Erythroblast (primary cell): ENCODE measurements at places on chromosomes 11 and 22.

- DNase-seq, result no peak
Observed at GRCh38 chr11:31480930-31481329, 28.5 kb downstream of the IMMP1L start.

- DNase-seq, result no peak
Observed at GRCh38 chr11:104917271-104918112, 19.2 kb upstream of the CASP12 start.

DNA sequence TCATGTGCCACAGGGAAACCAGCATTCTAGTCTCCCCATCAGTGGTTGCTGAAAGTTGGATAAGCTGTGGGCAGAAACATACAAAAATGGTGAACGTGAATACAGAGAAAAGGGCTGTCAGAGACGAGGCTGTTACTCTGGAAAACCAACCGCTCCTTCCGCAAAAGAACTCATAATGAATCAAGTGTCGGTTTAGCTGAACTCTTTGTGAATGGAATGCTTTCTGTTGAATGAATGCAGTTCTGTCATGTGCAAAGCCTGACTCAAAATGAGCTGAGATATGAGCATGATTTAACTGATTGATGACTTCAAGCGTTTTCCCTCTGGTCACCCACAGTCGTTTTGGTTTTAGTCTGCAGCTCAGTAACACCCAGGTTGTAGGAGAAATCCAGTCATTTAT, 298.3 kb downstream of the ETS1 start:
- no peak for DNase-seq

- peak; percentile 97 for DNase-seq
Observed at GRCh38 chr11:62880803-62881578, at the start of gene SLC3A2. Gene SLC3A2 (plus strand): TSS chr11:62880896. CDS start chr11:62881024, 128 bp downstream.

- DNase-seq, result no peak
Observed at GRCh38 chr11:64582885-64583284, 8.1 kb upstream of the SLC22A12 start.

- no peak for DNase-seq
Observed at GRCh38 chr11:119316729-119317591, at the start of gene MCAM. Gene MCAM (minus strand): TSS chr11:119317130. CDS start chr11:119317101, 29 bp downstream.

- no peak for DNase-seq
Observed at GRCh38 chr22:22429369-22430108, 79.0 kb downstream of the ZNF280B start.

DNA sequence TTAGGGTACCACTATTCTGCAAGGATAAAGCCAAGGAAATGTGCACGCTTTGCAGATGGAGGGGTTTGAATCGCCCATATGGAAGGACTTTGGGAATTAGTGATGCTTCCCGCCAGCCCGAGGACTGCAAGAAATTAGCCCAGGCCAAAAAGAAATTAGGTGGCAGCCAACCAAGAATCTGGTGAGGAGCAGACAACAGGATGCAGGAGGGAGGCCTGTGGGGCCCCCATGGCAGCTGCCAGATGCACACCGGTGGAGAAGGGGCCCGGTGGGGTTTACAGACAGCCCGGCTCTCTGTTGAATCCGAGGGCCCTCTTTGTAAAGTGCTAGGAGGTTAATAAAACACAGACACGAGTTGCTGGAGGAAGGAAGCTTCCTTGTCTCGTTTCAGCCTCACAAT, 73.5 kb downstream of the TIMP3 start:
- no peak for DNase-seq

DNA sequence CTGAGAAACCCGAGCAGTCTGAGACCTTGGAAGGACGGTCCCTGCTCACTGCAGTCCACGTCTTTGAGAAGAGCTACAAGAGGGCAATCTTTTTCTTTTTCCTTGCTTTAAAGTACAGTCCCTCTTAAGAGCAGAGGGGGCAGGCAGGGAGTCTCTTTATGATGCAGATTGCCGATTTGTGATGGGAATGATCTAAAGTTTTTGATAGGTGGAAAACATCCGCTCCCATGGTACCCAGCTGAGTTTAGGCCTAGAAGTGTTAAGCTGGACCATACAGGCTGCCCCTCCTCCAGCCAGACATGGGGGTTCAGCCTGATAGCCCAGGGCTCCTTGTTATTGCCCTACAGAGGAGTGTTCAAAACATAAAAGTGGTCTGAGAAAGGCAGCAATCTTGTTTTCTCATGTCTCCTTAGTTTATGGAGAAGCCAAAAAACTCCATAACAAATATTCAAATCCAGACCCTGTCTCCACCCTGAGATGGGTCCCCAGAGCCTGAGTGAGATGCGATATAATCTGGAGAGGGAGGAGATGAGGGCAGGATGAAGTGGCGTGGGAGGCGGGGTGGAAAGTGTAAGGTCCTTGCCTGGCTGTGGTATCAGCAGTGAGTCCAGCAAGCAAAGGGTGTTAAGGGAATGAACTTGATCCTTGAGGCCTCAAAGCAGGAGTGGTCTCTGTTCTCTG, 135.1 kb downstream of the FDX1 start:
- DNase-seq, result no peak

DNA sequence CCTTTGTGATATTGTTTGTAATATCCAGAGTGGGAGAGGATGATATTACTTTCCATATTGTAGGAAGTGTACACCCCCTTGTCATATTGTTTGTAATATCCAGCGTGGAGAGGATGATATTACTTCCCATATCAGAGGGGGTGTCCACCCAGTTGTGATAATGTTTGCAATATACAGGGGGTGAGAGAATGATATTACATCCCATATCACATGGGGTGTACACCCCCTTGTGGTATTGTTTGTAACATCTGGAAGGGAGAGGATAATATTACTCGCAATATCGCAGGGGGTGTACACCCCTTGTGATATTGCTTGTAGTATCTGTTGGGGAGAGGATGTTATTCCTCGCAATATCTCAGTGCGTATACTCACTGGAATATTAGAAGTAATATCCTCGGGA, 61.5 kb downstream of the PRSS23 start:
- no peak for DNase-seq

DNA sequence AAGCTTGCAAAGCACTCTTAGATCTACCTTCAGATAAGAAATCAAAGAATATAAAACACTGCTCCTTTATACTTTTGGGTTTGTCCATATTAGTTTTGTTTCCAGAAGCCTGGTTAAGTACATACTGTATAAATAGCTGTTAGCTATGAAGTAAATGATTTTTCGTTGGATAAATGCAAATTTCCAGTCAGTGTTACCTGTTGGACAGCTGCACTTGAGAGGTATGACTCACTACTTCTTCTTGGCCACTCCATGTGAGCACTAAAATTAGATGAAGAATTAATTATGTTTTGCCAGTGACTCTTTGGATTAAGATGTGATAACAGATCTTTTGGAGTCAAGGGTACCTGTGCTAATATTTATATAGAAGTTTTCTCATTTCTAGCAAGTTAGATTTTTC, 9.5 kb upstream of the TSG101 start:
- no peak for DNase-seq

DNA sequence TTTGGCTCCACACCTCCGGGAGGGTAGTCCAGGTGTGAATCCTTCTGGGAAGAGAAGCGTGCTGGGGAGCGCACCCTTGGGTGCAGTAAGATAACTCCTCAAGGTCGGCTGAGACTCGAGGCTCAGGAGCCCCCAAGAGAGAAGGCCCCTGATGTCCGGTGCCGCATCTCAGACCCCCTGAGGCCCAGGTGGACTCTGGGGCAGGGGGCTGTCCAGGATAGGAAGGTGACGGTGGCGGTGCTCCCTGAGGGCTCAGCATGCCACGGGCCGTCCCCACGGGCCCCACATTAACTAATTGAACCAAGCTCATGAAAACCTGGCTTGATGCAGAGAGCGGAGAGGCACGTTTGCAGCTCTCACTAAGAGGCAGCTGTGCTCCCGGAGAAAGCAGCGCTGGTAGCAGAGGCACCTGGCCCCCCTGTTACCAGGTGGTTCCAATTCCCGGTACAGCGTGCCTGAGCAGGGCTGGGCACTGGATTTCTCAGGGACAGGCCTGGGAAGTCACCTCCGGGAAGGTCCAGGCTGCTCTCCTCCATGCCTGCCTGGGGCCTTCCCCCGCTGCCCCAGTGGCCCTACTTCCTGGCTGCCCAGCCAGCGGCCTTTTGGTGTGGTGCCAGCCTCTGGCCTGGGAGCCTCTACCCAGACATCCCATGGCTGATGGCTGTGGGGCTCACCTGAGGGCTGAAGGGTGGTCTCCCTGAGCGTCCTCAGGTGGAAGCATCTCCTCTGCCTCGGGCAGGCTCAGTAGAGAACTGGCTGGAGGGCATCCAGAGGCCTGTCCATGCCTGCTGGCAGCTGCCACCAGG, 1.1 kb downstream of the KCNQ1 start:
- no peak for DNase-seq

DNA sequence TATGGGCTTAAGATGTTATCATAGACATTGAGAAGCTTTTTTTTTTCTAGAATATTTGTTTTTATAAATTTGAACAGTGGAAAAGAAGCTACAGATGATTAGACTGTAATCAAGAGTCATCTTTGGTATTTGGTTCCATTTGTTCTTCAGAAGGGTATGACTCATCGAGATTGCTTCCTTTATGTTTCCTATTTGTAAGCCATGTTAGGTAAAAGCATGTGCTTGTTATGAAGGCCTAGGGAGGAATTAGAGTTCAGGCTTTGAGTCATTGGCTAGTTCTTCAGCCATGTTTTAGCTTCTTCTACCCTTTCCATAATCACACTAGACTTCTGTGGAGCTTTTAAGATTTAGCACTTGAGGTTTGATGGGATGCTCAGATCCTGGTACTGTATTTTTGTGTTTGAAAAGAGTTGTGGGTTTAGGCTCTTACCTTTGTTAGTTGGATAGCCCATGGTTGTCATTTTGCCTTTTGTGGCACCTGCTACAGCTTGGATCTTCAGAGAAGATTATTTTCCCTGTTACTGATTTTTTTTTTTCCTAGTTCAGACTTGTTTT, 44.3 kb downstream of the POLD3 start:
- DNase-seq, result no peak

- DNase-seq, result no peak
Observed at GRCh38 chr22:30121960-30122359, 41.7 kb downstream of the HORMAD2 start.

DNA sequence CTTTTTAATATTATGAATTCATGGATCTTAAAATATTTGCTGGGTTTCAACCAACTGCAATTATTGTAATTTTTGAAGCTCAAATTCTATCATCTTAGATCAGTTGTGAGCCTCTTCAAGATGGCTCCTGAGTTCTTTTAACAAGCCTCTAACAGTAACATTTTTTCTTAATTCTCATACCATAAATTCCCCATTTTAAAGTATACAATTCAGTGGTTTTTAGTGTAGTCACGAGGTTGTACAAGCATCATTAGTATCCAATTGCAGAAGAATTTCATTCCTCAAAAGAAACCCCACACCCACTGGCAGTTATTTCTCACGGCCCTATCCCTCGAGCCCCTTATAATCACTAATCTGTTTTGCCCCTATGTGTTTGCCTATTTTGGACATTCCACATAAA, 270.8 kb downstream of the SBF2 start:
- DNase-seq, result no peak

DNA sequence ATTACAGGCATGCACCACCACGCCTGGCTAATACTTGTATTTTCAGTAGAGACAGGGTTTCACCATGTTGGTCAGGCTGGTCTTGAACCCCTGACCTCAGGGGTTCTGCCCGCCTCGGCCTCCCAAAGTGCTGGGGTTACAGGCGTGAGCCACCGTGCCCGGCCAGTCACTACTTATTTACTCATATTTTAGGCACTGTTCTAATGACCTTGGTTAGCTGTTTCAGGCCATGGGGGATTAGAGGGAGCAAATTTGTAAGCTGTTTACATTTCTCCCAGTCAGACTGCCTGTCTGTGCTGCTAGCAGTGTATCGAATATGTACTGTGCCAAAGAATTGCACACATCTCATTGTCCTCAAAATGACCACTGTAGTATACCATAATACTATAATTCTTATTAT, 32.7 kb upstream of the PACSIN2 start:
- no peak for DNase-seq

GRCh38 chr22:46730568-46731245, 7.3 kb downstream of the CERK start:
- no peak for DNase-seq

DNA sequence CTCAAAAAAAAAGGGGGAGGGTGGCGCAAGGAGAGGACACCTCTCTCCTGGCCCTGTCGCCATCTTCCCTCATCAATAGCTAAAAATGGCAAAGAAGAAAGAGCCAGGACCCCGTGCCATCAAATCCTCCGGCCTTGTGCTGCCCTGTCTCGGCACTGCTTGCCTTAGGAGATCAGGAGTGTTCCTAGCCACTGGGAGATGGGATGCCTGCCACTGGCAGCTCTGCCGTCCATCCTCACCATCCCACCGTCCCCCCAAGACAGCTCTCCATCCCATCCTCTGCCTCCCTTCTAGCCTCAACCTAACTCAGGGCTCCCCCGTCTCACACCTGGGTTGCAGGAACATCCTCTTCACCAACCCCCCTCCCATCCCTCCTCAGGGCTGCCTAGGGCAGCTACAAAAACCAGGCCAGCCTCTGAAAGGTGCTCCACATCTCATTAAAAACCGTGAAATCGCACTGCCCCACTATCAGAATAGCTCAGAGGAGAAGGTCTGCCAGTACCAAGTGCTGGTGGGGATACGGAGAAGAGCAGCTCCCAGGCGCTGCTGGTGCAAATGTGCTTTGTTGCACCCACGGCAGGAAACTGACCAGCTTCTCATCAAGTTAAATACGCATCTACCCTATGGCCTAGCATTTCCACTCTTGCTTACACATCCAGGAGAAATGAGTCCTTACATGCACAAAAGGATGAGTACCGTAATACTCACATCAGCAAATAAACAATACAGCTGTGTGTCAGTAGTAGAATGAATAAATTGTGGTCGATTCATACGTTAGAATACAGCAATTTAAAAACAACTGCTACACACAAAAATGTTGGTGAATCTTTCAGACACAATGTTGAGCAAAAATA, 31.7 kb upstream of the GCAT start:
- DNase-seq, result no peak

GRCh38 chr11:69943066-69943465, 123.8 kb upstream of the FGF3 start:
- peak; percentile 33 for DNase-seq

DNA sequence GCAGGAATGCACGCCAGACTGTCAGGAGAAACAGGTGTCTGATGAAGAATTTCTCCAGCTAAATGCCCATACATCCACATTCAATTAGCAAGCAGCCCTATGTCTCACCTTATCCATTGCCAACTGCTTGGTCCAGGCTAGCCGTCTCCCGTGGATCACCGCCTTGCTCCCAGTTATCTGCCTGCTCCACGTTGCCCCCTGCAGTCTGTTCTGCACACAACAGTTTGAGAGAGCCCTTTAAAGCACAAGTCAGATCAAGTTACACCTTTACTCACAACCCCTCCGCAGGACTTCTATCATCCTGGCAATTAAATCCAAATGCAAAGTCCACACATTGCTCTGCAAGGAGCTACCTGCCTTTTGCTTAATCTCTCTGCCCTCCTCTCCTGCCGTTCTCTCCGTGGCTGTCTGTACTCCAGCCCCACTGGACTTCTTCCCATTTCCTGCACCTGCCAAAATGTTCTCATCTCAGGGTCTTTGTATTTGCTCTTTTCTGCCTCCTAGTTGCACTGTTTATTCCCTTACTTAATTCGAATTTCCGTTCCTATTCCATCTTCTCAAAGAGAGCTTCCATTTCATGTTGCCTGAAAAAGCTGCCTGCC, 185.3 kb upstream of the LARGE1 start:
- peak; percentile 19 for DNase-seq

GRCh38 chr11:19253817-19254216, 13.1 kb upstream of the E2F8 start:
- DNase-seq, result no peak
